Left hindlimb (tissue), 1 donor: ENCODE measurements at places on chromosomes 1 and 21.

GRCh38 chr1:84550826-84551225, 23.4 kb downstream of the CTBS start:
- no peak for DNase-seq

- no peak for DNase-seq
Observed at GRCh38 chr1:212506666-212507065, 73.9 kb downstream of the NENF start.

DNA sequence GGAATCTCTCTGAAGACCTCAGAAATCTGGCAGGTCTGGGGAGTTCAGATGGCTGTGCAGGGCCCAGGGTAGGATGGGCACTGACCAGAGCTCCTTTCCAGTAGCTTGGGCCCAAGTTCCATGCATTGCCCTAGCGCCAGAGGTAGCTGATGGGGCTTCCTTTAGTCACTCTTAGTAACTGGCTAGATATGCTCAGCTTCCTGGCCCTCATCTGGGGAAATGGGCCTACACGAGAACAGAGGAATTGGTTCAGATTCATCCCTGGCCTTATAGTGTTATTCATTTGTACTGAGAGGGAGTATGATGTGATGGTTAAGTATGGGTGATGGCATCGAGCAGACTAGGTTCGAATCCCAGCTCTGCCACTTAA, 15.5 kb upstream of the PSMB2 start:
- no peak for DNase-seq

GRCh38 chr1:113763661-113764060, 4.4 kb upstream of the PHTF1 start:
- DNase-seq, result no peak

DNA sequence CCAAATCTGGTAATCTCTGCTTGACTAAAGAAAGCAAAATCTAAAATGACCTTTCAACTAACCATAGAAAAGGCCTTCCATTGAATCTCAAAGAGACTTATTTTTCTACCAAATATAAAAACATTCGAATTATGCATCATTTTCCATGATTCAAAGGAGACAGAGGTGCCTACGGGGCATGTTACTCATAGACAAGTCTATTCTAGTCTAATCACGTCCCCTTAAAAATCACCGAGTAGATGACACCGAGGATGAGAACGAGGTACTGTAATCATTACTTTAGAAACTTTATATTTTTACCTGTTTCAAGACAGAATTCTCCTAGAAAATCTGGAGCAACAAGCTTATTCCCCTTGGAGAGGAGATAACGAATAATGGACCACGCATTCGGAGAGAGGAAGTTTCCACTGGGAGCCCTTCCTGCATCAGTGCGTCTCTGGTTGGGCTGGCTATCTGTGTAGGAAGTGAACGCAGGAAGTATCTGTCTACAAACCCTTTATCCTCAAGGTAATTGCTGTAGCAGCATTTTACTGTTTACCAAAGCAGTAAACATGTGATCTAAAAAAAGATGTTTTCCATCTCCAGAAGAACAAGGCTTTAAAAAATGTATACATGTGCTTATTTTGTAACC, 9.5 kb downstream of the ERG start:
- DNase-seq, result no peak

GRCh38 chr21:44569861-44570517, 3.5 kb upstream of the KRTAP10-4 start:
- DNase-seq, result no peak

- DNase-seq, result no peak
Observed at GRCh38 chr1:154141240-154141639, 13.6 kb downstream of the NUP210L start.

- peak; percentile 79 for DNase-seq
Observed at GRCh38 chr1:31760471-31761470, 3.4 kb downstream of the ADGRB2 start.

GRCh38 chr1:25019337-25020172, 89.5 kb upstream of the RUNX3 start:
- DNase-seq, result peak; percentile 11
